Stimulated activated CD4-positive, alpha-beta T cell treated with anti-CD3 and anti-CD28 coated beads, Interleukin-4, amount 100 ng/mL, for 1 hour (primary cell): ENCODE measurements at places on chromosomes 16 and 17.

GRCh38 chr17:11797803-11798202 is 199.5 kb downstream of the ZNF18 start:
- DNase-seq, result no peak

DNA sequence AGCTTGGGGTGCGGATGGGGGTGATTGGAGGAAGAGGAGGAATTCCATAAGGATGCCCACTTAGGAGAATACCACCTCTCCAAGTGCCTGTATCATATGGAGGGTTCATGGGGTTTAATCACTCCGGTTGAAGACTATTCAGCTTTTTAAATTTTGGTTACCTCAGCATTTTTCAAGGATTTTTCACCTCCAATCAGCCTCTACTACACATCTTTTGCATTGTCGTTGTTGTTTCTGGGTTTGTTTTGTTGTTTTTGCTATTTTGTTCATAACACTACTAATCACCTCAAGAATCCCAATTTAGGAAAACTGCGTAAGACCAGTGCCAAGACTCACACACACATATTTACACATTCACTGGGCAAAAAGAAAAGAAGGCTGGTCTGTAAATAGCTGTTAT is 619.5 kb upstream of the CDH5 start:
- no peak for DNase-seq

- DNase-seq, result no peak
These were observed 97.3 kb upstream of the GOT2 start for GRCh38 chr16:58831386-58831785.

GRCh38 chr17:37787055-37787757 is 42.3 kb upstream of the HNF1B start:
- DNase-seq, result no peak

GRCh38 chr16:85227084-85227945 is 115.0 kb upstream of the CIBAR2 start:
- DNase-seq, result no peak

GRCh38 chr16:79054211-79054984 is 546.1 kb downstream of the MAF start:
- DNase-seq, result no peak
